Thoracic aorta (tissue), 2 donors: ENCODE measurements at places on chromosomes 1 and 21. TPM values are rescaled to one million over a fixed set of nuclear protein-coding genes. Genes with fewer than 3 reads are reported as not detected.

The SAMSN1 gene
- 6.6 TPM for total RNA-seq

GRCh38 chr21:28826021-28826420 is 166.7 kb downstream of the LTN1 start:
- no peaks in the 10 kb centered on the region for H3K27me3 ChIP-seq
- no peak overlapping the region for H3K4me3 ChIP-seq
- H3K36me3 ChIP-seq, result no peaks in the 10 kb centered on the region
- peaks cover 39% of the 10 kb centered on the region for H3K4me1 ChIP-seq
- no peak overlapping the region for H3K27ac ChIP-seq
- DNase-seq, result no peak

- DNase-seq, result no peak
- H3K27me3 ChIP-seq, result no peaks in the 10 kb centered on the region
- H3K4me1 ChIP-seq, result no peaks in the 10 kb centered on the region
- H3K27ac ChIP-seq, result no peak overlapping the region
Measured at GRCh38 chr1:173181791-173182190, 25.3 kb downstream of the TNFSF4 start.

DNA sequence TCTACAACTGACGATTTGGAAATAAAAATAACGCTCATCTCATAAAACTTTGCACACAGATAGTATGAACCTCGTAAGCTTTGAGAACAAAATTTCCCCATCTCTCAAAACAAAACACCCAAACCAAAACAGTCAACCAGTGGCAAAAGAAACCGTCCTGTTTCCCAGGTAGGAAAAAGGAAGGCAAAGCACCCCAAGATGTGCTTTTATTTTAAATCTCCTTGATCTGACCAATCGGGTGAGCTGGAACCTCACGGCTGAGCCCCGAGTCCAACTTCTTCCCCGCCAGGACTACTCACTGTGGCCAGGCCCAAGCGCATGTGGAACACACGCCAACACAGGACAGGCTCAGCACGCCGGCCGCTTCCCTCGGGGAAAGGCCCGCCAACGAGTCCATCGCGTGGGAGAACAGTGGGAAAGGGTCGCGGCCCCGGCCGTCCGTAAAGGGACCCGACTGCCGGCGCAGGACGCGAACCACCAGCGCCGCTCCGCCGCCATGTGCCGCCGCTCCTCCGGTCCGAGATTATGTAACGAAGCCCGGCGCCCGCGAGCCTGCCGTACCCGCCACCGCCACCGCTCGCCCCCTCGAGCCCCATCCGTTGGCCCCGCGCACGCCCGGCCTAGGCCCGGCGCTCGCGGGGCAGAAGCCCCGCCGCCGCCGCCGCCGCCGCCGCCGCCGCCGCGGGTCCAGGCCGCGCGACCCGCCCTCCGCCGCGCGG is 759 bp downstream of the AHCTF1 start:
- peak overlapping the region; percentile 92 for H3K27ac ChIP-seq
- no peak for DNase-seq
- H3K27me3 ChIP-seq, result no peaks in the 10 kb centered on the region
- H3K4me1 ChIP-seq, result peaks cover 15% of the 10 kb centered on the region
- H3K36me3 ChIP-seq, result no peaks in the 10 kb centered on the region
